ENCODE measurements at places on chromosomes 3 and 15.

DNA sequence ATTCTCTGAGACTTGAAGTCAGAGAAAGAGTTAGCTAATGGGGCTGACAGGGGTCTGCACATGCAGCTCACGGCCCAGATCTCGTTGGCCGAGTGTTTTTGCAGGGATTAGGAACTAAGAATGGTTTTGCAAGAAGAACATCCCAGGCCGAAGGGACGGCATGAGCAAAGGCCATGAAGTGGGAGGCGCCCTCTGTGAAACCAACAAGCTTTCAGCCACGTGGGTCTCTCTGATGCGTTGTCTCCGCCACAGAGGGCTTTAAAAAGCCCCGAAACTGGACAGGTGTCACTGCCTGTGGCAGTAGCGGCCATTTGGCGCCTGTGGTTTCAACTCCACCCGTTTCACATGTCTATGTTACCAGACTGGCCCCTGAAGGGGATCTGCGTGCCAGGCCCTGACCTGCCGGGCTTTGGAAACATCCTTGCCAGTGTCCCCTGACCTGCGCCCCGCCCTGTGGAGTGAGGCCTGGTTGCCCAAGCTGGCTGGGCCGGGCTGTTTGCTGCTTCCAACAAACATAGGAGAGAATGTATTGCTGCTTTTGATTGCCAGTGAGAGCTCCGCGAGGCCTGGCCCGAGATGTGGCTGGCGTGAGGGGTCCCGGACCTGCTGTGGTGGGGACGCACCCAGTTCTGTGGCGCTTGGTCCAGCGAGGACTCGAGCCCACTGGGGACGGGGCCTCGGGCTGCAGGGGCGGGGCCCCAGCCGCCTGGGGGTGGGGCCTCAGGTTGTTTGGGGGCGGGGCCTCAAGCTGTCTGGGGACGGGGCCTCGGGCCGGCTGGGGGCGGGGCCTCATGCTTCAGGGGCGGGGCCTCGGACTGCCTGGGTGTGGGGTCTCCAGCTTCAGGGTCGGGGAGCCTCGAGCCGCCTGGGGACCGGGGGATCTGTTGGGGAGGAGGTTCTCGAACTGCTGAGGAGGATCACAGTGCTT, 30.4 kb downstream of the GOLGA6L2 start:
- DNase-seq, result no peak

- no peak for DNase-seq
These were observed 36.7 kb downstream of the IGF1R start for GRCh38 chr15:98684995-98685525.

DNA sequence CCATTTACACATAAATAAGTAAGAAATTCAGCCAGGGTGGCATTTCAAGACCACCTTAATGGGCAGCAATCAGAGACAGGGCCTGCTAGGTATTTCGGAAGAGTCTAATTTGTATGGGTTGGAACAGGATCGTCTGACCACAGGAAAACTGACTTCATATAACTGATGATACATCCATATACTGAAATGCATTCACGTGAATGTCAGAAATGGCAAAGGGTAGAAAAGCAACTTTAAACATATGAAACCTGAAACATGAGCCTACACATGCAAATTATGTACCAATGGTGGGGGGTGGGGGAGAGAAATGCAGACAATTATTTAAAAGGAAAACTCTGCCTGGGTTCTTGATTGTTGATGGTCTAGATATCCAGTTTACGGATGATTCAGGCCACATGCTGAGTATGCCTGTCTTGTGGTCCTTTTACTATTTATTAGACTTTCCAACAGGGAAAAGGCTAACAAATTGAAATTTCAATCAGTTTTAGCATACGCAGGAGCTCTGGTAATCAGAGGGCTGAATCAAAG, 582.2 kb downstream of the FOXP1 start:
- no peak for DNase-seq

- no peak for DNase-seq
These were observed 377.0 kb downstream of the GAP43 start for GRCh38 chr3:116000311-116000710.

DNA sequence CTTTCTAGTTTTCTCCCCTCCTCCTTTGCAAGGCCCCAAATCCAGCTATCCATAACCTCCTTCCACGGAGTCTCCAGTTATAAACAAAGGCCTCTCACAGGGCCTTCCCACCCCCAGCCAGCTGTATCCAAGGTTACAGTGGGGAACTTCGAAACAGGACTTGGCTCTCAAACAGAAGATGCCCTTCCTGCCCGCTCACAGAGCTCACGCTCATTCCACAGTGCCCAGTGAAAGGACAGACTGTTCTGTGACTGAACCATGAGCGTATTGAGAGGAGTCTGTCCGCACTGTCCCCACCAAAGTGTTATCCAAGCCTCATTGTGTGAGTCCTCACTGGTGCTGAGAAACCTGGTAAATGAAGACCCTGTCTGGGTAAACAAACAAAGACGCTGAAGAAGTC, 35.4 kb downstream of the ARHGAP31 start:
- no peak for DNase-seq

DNA sequence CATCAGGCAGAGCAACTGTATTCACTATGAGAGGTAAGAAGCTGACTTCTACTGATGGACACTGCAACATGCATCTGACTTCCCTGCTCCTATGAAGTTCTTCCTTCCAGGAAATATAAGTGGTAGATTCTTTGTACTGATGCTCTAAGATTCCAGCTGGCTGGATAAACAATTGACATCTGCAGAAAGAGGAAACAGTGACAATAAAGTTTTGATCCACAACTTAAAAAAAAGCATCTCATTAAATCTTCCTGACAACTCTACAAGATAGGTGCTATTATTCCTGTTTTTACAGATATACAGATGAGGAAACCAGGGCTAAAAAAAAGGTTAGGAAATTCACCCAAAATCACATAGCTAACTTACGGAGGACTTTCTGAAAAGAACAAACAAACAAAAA, 142.8 kb downstream of the VPS13C start:
- no peak for DNase-seq

- no peak for DNase-seq
These were observed 964 bp upstream of the TASOR start for GRCh38 chr3:56684029-56684428.

- DNase-seq, result no peak
These were observed 148.9 kb upstream of the ABI3BP start for GRCh38 chr3:101142160-101142559.

DNA sequence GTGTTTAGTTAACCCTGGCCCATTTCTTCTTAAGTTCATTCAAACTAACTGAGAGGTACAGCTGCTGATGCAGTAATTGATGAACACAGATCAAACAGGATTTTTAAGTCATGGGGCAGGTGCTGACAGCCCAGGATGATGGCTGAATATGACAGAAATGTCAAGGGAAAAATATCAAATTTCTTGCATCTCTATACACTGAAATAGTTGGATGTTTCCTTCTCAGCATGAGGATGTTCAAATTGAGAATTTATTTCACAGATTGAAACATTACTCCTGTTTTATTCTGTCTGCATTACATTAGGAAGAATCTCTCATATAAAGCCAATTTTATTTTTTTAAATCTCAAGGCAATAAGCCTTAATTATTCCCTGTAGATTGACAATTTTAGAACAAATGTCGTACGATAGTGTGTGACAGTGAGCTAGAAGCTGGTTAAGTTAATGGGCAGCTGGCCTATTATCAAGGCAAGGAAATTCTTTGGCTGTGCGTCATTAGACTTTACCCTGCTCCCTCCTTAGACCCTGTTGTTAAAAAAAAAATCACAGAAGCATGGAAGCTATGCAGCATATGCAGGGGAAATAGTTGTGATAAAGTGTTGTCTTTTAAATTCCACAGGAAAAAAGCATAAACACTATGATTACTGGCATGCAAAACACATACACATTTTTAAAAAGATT, 183.8 kb upstream of the KCNMB2 start:
- DNase-seq, result no peak

DNA sequence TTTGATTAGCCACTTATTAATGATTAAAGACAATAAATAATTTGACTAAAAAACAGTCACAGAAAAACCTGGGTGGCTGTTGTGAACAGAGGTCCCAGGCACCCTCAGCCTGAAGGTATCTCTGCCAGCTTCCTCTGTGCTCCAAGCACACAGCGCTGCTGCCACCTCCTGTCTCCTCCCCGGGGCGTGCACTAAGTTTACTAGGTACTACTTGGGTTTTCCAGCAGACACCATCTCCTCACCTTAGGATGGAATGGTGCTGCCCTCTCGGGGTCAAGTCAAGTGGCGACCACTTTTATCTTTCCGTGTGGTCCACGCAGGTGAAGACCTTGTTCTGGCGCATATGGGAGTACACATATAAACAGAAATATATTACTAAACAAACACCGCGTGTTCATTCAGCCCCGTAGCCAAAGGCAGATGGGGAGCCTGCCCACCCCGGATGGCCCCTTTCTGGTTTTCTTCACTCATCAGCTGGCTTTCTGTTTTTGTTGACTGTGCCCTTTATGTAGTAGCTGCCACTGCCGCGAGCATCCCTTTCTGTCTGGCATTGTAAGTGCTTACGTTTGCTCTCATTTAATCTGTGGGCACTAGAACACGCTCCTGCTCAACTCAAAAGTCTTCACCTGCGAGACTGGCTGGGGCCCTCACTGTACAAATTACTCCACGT, 128.0 kb downstream of the LRIG1 start:
- no peak for DNase-seq

- no peak for DNase-seq
These were observed 75.9 kb downstream of the CGNL1 start for GRCh38 chr15:57452090-57452754.

Measured in common myeloid progenitor, CD34-positive (primary cell).